Posterior cingulate gyrus (tissue), 11 donors: ENCODE measurements at places on chromosomes 7 and 10.

- DNase-seq, result no peak
Measured at GRCh38 chr10:20871970-20872369, 25.1 kb downstream of the NEBL start.

GRCh38 chr7:73704640-73705550, 14.6 kb downstream of the STX1A start:
- DNase-seq, result no peak

DNA sequence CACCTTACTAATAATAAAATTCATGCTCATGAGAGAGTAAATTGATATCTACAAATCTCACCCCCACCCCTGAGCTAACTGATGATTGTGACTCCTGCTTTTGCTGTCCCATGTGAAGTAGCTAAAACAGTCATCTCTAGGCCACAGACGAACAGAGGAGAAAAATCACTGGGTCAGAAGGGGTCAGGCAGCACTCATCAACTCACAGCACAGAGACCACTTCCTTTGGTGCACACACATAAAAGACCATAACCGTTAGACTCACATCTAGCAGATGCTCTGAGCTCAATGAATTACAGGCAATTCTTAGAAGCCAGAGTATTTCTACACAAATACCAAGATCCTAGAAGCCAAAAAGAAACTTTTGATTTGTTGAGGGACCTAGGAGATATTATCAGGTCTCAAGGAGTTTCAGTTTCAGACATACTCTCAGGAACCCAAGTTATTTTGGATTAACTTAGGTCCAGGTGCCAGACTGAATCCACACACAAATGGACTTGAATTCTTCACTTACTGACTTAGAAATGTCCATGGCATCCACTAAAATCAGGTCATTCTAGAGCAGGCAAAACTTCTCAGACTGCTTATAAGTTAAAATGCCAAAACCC, 65.0 kb upstream of the TES start:
- DNase-seq, result no peak

DNA sequence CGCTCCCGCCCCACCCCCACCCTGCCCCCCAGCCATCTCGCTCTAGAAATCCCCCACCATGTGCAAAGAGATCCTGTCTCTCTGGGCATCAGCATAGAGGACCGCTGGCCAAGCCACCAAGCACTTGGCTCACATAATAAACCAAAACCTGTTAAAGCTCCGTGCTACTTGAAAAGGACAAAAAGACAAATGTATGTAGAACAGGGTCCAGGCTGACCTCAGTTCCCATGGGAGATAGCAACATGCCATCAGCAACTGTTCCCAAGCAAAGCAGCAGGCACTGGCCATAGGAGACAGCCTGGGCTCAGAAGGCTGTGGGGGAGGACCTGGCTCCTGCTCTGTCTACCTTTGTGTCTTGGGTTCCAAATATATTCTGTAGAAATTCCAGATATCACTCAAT, 38.4 kb upstream of the GDF10 start:
- no peak for DNase-seq

- DNase-seq, result no peak
Measured at GRCh38 chr7:81040496-81040895, 121.6 kb upstream of the SEMA3C start.

DNA sequence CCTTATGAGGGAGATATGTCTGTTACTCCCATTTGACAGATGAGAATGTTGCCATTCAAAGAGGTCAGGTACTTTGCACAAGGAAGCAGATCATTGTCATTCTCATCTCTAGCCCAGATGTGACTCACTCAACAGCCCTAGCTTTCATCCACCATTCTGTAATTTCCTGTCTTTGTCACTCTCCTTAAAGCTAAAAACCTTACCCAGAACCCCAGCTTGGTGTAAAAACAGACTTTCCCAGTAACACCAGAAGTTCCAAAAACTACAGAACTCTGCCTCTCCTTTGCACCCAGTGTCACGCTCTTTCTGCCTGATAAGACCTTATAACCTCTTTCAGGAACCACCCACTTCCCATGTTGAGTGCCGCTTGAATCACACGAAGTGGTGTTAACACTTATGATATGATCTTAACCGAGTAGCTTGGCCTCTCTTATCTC, 89.1 kb upstream of the SP4 start:
- no peak for DNase-seq

GRCh38 chr7:2307690-2308107, 6.5 kb downstream of the SNX8 start:
- DNase-seq, result no peak

DNA sequence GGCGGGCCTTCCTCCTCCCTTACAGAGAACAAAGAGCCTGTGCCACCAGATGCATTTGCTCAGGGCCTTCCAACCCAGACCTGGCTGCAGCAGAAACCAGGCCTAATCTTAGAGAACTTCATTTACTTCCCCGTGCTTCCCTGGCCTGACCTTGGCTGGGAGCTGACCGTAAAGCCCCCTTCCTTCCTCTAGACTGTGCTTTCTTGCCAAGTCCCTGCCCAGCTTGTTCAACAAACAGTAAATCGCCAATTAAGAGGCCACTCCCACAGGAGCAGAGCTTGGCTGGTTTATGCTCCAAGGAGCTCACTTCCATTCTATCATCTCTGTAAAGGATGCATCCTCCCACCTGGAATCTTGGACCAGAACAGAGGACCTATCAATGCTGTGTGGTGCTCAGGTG, 110.9 kb downstream of the COL13A1 start:
- no peak for DNase-seq

GRCh38 chr7:128321044-128321422, 22.7 kb downstream of the RBM28 start:
- DNase-seq, result no peak
